Caki2 (cell line): ENCODE measurements at places on chromosomes 5 and 9. TPM values are rescaled to one million over a fixed set of nuclear protein-coding genes. Genes with fewer than 3 reads are reported as not detected.

DNA sequence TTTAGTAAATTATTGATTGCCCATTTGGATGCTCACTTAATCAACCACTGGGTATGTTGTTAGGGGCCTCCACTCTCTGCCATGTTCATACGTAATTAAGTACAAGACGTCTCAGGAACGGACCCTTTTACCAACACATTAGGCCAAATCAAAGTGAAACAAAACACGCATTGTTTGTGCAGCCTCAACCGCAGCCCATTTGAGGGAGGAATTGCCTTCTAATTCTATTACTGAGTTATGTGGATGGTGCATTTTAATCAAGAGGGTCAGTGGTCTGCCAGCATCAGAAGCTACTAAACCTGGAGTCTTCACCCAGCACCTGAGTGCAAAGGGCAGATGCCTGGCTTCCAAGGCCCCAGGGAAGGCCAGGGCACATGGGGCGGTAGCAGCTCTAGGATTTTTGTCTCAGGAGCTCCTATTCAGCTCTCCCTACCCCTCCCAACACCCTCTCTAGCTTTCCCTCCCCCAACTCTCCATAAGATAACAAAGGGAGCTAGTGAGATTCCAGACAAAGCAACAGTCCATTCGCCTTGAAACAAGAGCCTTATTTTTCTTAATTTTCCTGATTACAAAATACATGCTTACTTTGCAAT lies 7.9 kb upstream of the MED27 start:
- DNase-seq = no peak

The FOXD4L4 gene
- not detected in 2 replicates for total RNA-seq

DNA sequence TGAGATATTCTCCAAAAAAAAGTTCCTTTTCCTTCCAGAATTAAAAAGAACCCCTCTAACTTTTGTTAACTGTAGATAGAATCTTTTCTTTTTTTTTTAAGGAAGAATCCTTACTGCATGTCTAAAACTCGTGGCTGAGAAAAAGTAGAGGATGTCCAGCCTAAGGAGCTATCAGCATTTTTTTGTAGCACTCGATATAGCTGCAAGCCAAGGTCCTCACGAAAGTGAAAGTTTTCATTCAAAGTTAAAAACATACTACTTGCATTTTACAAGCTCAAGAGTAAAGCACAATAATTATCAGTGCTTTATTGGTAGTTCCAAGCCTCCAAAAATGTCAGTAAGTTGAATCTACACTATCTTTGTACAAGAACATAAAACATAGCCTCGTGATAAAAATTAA lies 28.7 kb upstream of the ZSWIM6 start:
- no peak for DNase-seq

GRCh38 chr5:98397081-98397480 lies 376.4 kb upstream of the RGMB start:
- no peak for DNase-seq

- DNase-seq = no peak
Observed at GRCh38 chr5:6717687-6718086, 4.5 kb downstream of the TENT4A start.

- DNase-seq = no peak
Observed at GRCh38 chr5:122693963-122694362, 80.9 kb upstream of the SNX2 start.

GRCh38 chr9:37936376-37936775 lies 32.4 kb upstream of the SLC25A51 start:
- DNase-seq = no peak

DNA sequence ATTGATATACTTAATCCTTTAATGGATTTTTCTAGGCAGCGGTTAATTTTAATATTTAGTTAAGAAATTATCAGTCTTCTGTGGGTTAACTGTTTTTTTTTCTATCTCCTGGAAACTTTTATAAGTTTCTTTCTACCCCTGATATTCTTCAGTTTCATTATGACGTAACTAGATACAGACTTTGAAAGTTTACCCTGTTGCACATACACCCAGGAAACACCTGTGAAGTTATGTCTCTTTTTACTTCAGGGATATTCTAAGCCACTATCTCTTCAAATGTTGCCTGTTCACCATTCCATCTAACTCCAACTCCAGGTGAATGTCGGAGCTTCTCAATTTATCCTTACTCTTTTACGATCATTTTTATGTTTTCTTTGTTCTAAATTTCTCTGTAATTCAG lies 329.0 kb downstream of the ICE1 start:
- DNase-seq = no peak

The NFX1 gene
- total RNA-seq = 10.8 and 10.9 TPM in 2 replicates

DNA sequence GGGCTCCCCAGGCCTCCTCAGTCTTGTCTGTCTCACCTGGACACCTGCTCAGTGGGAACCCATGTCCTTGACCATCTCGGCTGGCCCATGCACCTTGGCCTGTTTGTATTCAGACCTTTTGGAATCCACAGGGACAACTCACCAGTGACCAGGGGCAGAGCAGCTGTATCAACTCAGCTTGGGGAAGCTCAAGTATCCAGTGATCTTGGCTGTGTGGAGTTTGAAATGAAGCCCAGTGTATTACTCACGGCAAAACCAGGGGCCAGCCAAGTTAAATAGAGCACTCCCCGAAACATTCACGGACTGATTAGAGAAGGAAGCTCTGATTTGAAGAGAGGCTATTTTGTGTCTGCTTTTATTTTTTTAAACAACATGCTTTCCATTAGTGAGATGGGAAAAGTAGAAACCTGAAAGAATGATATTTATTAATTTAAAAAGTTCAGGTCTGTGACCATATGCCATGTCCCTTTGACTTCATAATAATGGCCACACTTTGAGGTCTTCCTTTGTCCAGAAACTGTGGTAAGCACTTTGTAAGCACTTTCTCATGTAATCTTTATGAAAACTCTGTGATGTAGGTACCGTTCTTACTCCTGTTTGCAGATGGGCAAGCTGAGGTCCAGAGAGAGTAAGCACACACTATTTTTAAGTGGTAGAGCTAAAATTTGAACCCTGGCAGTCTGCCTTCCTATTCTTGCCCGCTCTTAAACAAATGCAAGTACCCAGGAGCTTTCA lies 656.5 kb downstream of the BNC2 start:
- DNase-seq = no peak

The PDE8B gene
- total RNA-seq = not detected in 2 replicates

DNA sequence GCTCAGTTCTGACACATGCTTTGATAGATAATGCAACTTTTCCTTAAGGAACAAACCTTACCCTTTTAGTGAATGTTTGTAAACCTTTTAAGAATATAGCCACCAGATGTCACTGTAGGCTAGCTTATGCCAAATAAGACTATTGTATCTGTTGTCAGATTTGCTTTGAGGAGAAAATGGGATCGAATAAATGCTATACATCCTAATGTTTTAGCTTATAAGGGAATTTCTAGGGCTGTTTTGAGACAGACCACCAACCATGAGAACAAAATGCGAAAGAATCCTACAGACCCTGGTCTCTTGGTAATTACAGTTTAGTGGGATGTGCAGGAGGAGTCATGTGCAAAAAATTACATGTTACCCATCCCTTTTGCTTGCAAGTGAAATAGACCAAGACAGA lies 127.6 kb upstream of the NMUR2 start:
- DNase-seq = peak; percentile 18

- no peak for DNase-seq
Observed at GRCh38 chr5:8924054-8924793, 621.7 kb downstream of the SEMA5A start.

GRCh38 chr5:180673371-180674089 lies 24.1 kb upstream of the FLT4 start:
- DNase-seq = no peak

The SERINC5 gene
- 19.4 and 19.9 TPM in 2 replicates for total RNA-seq

The SLC36A2 gene
- not detected in 2 replicates for total RNA-seq

- no peak for DNase-seq
Observed at GRCh38 chr5:56024810-56025150, 30.0 kb upstream of the IL6ST start.

GRCh38 chr5:150176745-150177477 lies 10.3 kb downstream of the CDX1 start:
- no peak for DNase-seq

The SHC3 gene
- 0.09 and 1.0 TPM in 2 replicates for total RNA-seq

DNA sequence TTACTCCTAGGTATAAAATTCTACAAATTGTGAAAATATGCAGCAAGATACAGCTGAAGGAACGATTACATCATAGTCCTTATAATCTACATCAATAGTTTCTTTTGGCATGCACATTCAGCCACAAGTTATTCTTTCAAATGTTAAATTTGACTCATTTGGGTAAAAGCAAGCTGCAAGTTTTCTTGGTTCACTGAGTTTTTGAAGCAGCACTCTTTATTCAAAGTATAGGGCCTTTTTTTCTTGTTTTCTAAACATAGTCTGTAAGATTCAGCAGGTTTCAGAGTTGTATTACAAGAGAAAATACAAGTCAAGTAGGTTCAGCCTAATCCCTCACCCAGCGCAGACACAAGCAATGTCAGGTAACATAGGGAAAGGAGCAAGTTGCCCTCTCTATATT lies 981.5 kb downstream of the PTPRD start:
- DNase-seq = no peak

DNA sequence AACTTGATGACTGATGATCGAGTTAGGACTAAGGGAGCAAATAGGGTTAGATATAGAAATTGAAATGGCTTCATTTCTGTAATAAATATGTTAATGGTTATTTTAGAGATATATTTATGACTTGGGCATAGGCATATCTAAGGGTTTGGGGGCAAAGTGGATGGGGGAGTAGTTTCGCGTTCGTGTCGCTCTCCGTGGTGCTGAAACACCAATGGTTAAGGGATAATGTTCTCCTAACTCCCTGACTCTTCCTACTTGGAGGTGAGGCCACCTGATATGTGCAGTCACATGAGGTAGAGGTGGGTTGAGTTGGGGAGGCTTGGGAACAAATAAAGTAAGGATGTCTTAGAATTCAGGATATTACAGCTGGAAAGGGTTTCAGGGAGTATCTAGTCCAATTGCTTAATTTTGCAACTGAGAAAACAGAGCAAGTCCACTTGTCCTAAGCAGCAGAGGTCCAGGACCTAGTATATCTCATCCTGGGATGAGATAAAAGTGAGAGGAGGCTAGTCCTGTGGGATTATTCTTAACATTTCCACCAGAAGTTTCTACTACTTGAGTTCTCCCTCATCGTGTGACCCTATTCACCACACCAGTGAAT lies 44.0 kb upstream of the MAP1B start:
- peak; percentile 38 for DNase-seq

The GABRA1 gene
- not detected in 2 replicates for total RNA-seq
